ENCODE measurements at places on chromosomes 13 and 19.

GRCh38 chr13:50707628-50708027 lies 135.9 kb downstream of the DLEU7 start:
- no peak for DNase-seq

DNA sequence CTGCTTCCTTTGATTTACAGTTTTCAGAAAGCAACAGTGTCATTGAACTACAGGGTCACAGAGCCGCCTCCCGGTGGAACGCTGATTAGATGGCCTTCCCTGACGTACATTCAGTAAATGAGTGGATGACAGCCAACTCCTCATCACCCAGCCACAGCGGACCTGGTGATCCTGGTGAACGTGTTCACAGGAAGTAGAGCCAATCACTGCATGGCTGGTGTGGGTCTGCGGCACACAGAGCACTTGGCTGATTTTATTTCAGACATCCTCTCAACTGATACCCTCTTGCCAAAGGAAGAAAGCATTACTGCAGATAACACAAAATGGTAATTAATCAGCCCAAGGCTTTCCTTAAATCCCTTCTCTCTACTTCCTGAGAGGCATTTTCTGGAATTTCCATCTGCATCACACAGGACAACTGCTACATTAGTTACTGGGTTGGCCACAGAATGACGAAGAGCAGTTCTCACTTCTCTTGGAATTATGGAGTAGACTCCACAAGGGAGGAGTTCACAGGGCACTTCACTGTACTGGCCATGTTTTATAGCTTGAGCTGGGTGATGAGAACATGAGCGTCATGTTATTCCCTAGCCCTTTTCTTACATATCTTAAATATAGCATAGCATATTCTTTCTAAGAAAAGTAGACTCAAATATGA lies 84.0 kb upstream of the SLC7A1 start:
- no peak for DNase-seq

- no peak for DNase-seq
Measured at GRCh38 chr19:11014403-11014911, 53.6 kb downstream of the SMARCA4 start.

- peak; percentile 28 for DNase-seq
Measured at GRCh38 chr13:70960841-70961443, 852.7 kb upstream of the KLHL1 start.

- no peak for DNase-seq
Measured at GRCh38 chr19:10132905-10133304, 13.2 kb upstream of the EIF3G start.

GRCh38 chr13:44576351-44577235 lies 463 bp upstream of the TSC22D1 start:
- DNase-seq = no peak

DNA sequence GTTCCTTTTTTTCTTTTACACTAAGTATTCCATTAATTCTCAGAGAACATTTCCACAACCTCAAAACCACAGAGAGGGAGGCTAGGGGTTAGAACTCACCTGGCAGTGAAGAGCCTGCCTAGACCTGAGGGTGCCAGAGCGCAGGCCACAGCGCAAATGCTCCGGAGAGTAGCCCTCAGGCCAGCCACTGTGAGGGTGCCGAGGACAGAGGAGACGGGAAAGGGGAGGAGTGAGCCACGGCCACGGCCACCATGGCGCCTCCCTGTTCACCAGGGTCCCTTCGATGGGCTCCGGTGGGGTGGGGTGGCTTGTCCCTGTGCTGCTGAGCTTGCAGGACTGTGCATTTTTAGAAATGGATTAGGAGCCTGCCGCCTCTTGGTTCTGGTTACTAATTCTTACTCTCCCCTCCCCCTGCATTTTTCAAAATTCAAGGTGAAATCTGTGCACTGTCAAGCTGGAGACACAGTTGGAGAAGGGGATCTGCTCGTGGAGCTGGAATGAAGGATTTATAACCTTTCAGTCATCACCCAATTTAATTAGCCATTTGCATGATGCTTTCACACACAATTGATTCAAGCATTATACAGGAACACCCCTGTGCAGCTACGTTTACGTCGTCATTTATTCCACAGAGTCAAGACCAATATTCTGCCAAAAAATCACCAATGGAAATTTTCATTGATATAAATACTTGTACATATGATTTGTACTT lies 58.8 kb downstream of the GGACT start:
- DNase-seq = no peak

DNA sequence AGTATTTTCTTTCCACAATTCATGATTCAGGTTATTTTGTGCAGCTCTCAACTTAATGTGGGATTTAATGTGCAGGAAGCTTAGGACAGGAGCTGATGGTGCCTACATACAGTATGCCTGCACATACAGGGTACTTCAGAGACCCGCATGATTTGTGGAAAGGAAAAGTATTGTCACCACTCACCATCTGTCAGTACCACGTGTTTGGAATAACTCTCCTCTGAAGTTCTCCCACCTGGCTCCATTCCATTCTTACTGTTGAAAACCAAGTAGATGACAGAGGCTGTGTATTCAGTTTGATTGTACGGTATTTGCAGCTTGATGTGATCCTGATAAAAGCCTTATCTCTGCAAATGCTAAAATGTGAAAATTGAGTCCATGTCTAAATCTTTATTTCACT lies 85.7 kb downstream of the ZAR1L start:
- no peak for DNase-seq

GRCh38 chr13:97460853-97461252 lies 26.9 kb downstream of the RAP2A start:
- DNase-seq = no peak

- DNase-seq = peak; percentile 48
Measured at GRCh38 chr19:38375748-38376147, 1.4 kb downstream of the PSMD8 start.

GRCh38 chr13:97582170-97582569 lies 148.2 kb downstream of the RAP2A start:
- DNase-seq = no peak

GRCh38 chr13:59856281-59856810 lies 307.4 kb downstream of the DIAPH3 start:
- no peak for DNase-seq

DNA sequence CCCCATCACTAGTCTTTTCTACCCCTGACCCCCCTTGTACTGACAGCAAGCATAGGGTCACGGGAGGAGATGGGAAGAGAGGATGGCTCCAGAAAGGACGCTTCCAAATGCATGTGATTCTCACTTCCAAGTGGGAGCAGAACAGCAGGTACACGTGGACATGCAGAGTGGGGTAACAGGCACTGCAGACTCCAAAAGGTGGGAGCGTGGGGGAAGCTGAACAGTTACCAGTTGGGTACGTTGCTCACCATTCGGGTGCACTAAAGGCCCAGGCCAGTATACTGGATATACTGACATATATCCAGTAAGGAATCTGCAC lies 2.3 kb upstream of the ETV2 start:
- DNase-seq = no peak

DNA sequence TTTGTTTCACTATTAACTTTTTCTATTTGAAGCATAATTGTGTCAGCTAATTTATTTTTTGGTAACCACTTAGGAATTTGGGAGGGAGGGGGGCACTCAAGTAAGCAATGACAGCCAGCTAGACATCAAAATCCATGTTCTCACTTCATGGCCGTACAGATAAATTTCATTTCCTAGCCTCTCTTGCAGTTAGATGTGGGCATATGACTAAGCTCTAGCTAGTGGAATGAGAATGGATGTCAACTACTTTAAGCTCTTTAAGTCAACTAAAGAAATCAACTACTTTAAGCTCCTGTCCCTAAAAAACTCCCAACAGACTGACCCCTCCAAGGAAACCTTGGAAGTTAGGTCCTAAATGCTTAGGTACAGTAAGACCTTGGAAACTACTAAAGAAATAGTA lies 92.0 kb downstream of the KCNRG start:
- DNase-seq = no peak
